NCI-H2171 (cell line): ENCODE measurements at places on chromosomes 2 and 18.

DNA sequence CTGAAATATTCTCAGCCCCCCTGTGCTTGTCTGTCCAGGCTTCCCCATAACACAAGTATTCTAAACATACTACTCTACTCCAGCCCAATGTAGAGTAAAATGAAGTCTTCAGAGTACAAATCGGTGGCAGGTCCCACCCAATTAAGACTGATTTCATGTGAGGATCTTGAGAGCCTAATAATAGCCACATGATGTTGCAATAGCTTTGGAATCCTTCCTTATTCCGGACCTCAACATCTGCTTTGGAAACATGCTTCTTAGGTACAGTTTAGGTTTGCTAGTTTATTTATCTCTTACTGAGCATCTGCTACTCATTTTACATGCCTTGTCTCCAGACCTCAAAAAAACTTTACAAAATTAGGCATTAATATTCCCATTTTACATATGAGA is 207.3 kb upstream of the RAB6C start:
- DNase-seq: no peak

- DNase-seq: no peak
Measured at GRCh38 chr2:73290049-73290839, 3.1 kb downstream of the EGR4 start.

DNA sequence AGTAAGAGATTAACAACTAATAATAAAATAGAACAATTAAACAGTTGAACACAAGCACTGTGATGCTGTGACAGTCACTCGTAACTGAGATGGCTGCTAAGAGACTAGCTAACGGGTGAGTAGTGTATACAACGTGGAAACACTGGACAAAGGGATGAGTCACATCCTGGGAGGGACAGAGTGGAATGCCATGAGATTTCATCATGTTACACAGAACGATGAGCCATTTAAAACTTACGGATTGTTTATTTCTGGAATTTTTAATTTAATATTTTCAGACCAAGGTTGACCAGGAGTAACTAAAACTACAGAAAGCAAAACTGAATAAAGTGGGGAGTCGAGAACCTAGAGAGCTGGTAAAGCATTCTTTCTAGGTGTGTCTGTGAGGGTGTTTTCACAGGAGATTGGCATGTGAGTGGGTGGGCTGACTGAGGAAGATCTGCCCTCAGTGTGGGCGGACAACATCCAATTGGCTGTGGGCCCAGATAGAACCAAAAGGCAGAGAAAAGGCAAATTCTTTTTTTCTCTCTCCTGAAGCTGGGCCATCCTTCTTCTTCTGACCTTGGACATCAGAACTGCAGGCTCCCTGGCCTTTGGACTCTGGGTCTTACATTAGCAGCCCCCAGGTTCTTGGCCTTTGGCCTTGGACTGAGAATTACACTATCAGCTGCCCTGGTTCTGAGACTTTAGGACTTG is 14.6 kb downstream of the TMSB10 start:
- no peak for DNase-seq

DNA sequence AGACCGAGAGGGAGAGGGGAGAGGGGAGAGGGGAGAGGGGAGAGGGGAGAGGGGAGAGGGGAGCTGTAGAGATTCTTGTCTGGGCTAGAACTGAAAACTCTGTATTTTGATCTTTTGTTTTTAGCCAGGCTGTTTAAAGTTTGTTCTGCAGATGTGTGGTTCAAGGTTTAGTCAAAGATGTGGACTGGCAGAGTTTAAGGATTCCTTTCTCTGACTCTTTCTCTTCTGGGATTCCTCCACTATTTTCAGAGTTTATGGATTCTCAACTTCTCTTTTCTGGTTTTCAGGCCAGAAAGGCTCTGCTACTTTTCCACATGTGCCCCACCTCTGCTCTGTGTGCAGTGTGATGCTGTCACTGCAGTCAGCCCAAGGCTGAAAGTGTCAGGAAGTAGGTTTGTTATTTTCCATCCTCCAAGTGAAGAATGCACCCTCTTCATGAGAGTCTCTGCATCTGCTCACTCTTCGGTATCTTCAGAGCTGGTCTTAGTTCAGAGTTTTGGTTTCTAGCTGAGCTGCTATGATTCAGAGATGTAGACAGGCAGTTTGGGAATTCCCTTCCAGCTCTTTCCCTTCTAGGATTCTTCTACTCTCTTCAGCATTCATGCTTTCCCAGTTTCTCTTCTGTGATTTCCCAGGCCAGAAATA is 130.9 kb upstream of the SMAD7 start:
- no peak for DNase-seq

GRCh38 chr18:68056936-68057335 is 540.4 kb upstream of the DSEL start:
- DNase-seq: no peak

- no peak for DNase-seq
Measured at GRCh38 chr2:236939271-236939670, 146.4 kb upstream of the COPS8 start.

- no peak for DNase-seq
Measured at GRCh38 chr2:70212298-70212932, 21.6 kb upstream of the C2orf42 start.

GRCh38 chr18:39434223-39434920 is 1868.8 kb upstream of the CELF4 start:
- DNase-seq: no peak

DNA sequence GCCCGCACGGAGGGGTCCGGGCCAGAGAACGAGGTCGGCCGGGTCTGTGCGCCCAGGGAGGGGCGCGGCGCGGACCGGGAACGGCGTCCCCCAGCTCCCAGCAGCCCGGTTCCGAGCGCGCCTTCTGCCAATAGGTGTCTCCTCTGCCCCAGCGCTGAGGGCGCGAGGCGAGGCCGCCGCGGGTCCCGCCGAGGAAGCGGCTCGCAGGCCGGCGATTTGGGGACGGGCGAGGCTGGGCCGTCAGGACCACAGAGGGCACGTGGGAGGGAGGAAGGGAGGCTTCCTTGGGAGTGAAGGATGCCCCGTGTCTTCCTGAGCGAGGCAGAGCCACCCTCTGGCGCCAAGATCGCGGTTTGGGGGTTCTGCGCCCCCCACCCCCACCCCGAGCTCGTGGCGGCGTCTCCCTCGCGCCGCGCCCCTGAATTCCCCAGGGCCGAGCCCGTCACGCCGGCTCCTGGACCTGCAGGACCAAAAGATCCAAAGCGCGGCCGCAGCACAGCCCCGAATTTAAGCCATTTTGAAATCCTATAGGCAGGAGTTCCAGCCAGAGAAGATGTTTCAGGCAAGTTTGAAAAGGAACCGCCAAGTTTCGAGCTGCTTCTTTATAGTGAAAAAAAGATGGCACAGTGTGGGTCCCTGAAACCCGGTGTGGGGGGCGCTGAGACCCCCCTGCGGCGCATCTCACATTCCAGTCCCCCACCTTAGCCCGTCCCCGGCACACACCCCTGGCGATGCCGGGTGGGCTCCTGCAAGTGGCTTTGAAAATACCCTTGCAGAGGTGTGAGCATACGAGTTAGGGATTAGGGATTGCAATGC is 909 bp downstream of the NFATC1 start:
- DNase-seq: no peak
